ENCODE measurements at places on chromosomes 6 and 20.

GRCh38 chr6:36964908-36965307 lies 10.4 kb downstream of the PI16 start:
- DNase-seq = no peak

- peak; percentile 24 for DNase-seq
Measured at GRCh38 chr6:24666097-24666640, 530 bp downstream of the TDP2 start.

DNA sequence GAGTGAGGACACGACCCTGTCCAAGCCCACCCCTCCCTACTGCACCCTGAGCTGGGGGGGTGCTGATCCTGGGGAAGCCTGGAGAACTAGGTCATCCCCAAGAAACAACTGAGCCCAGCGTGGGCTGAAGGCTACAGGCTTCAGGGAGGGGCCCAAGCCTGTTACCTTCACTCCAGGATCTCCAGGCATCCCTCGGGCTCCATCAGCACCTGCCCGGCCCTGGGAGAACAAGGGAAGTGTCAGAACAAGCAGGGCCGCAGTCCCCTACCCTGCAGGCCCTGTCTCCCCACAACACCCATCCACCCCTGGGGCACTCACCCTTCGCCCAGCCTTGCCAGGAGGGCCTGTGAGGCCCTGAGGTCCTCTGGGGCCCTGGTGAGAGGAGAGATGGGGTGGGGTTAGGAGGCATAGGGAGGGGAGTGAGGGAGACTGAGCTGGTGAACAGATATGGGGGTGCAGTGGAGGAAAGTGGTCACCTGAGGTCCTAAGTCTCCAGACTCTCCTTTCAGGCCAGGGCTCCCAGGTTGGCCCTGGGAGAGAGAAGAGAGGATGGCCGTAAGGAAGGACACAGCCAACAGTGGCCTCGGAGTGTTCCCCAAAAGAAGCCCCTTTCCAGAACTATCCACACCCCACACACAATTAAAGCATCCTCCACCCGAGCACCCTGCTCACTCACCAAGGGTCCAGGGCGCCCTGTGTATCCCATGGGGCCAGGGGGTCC lies 13.4 kb downstream of the COL11A2 start:
- DNase-seq = no peak

- DNase-seq = no peak
Measured at GRCh38 chr6:155388591-155388990, 67.0 kb downstream of the NOX3 start.

DNA sequence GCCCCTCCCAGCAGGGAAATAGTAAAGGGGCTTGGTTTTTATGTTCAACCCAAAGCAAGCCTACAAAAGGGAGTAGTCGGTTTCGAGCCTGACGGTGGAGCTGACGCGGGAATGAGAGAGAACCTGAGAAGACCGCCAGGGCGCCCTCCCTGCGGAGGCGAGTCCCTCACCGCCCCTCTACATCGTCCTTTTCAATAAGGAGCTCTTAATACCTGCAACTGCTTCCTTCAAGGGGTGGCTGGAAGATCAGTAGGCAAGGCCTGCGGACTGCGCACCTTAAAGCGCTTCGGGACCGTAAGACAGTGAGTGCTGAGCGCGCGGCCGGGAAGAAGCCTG lies 709 bp upstream of the ZNF76 start:
- DNase-seq = no peak
